Mesothelial cell of epicardium (in vitro differentiated cells): ENCODE measurements at places on chromosomes 11 and 22. TPM values are rescaled to one million over a fixed set of nuclear protein-coding genes. Genes with fewer than 3 reads are reported as not detected.

Gene ANO9
- total RNA-seq: 29.7 to 32.3 TPM (median 30.6 TPM) in 3 replicates

- DNase-seq: peak; percentile 48
These were observed 38.5 kb upstream of the CYP2D6 start for GRCh38 chr22:42169055-42169469.

DNA sequence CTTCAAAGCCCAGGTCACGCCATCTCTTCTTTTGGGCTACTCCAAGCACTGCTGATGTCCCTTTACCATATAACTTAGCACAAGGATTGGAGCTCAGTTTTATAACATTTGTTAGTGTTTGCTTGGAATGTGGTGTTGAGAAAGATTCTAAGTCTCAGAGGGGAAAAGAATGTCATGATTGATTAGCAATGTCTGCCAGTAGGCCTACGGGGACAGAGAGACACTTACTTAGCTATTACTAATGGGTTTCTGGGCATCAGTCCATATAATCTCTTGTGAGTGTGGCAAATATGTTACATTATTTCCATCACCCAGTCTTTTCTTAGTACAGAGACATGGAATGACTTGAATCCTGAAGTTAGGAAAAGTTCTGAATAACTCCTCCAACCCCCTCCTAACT, 75.4 kb upstream of the FSHB start:
- no peak for DNase-seq

GRCh38 chr11:33294224-33294623, 37.0 kb downstream of the HIPK3 start:
- no peak for DNase-seq

DNA sequence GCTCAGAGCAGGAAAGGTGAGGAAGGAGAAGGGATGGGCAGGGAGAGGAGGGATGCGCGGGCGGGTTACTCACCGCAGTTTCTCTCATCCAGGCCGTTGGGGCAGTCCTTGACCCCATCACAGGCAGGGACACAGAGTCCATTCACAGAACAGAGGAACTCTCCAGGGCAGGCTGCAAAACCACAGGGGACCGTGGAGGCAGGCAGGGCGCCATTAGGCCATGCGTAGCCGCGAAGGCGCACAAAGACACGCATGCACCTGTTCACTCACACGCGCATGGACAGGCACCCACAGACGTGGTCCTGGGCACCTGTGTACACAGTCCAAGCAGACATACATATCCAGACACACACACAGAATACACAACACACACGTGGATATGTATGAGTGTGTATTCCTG, 23.0 kb downstream of the KCTD17 start:
- DNase-seq: no peak

DNA sequence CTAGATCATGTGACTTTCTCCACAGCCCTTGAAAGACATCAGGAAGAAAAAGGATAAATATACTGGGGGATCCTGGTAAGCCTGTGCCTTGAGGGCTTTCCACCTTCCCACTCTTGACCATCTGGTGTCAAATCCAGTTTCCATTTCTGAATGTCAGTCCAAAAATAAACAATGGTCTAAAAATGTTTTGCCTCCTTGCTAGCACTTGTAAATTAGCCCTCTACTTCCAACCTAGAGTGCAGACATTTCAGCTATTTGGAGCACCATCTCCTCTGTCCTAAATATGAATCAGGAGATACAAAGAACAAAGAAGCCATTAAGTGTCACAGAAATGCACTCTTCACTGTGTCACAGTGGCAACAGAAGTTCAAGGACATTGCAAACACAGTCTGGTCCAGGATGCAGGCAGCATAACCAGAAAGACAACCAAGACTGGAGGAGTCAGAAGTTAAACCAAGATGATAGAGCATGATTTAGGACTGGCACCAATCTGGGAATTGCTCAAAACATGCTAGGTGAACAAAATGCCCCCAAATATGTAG, 88.1 kb downstream of the CCDC34 start:
- DNase-seq: no peak
